Stimulated activated naive CD4-positive, alpha-beta T cell (primary cell): ENCODE measurements at places on chromosomes 3 and 15.

DNA sequence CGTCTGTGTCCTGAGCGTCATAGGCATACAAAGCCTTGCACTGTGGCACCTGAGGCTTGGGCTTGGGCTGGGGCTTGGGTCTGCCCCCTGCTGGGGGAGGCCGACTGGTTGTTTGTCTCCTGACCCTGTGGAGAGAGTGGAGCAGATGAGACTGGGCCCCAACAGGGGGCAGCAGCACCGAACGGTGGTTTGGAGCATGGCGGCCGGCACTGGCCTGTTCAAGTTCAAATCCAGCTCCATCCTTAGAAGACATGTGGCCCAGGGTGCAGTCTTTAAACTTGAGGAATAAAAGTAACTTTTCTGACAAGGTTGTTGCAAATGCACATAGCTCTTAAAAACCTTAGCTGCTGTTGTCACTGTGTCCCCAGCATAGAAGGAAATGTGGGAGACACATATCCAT, 33.3 kb downstream of the CCNB2 start:
- DNase-seq: peak; percentile 38

- DNase-seq: no peak
Measured at GRCh38 chr3:29427266-29428103, 146.6 kb downstream of the RBMS3 start.

GRCh38 chr15:63499611-63500010, 4.8 kb upstream of the USP3 start:
- DNase-seq: no peak

DNA sequence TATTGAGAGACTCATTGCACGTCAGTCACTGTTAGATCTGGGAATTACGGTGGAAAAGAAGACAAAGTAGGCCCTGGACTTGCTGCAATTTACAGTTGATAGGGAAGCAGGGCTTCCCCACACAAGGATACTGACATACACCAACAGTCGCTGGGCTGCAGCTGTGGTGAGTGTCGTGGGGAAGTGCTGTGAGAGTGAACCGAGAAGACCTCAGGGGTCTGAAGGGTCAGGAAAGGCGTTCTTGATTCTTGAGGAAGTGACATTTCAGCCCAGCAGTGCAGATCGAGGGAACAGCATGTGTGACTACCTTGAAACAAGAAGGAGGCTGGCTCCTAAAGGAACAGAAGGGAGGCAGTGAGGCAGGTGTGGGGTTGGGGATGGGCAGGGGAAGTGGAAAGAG, 22.5 kb downstream of the MYZAP start:
- no peak for DNase-seq

DNA sequence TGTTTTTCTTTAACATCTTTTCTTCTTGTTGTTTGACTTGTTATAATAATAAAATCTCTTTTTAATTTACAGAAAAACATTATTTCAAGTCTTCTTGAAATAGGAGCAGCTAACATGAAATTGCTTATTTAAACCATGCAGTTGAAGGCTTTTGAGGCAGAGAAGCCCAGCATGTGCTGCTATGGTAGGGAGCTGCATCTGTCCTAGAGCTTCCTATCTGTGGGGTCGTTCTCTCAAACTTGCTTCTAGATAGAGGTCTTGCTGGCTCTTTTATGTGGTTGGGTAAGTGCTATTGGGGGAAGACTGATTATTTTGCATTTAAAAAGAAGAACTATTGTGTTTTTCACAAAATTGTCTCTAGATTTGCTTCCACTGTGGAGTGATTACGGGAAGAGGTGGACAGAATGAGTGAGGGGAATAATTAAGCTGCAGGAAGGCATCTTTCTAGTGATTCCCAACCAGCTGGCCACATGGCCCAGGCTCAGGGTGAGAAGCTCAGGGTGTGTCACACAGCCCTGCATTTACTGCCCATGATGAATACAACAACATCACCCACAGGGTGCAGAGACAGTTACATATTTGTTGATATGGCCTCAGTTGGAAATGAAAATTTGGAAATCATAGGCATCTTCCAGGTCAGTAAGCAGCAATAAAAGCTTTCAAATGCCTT, 98.7 kb downstream of the CHST2 start:
- no peak for DNase-seq

- no peak for DNase-seq
Measured at GRCh38 chr3:150582620-150583019, 20.5 kb upstream of the SELENOT start.

DNA sequence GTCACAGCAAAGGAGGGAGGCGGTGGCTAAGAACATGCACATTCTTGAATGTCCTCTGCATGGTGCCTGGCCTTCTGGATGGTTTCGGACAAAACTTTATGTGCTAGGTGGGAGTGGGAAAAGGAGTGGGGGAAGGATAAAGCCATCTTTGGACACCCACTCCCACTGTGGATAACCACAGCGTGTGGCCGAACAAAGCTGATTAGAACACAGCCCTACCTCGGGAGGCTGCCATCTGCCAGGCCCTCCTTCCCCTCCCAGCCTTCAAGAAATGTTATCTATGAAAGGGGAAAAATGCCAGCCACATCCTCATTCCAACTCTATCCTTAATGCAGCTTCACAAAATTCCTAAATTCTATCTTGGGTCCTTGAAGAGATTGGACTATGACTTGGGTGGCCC, 18.8 kb downstream of the AMOTL2 start:
- no peak for DNase-seq

DNA sequence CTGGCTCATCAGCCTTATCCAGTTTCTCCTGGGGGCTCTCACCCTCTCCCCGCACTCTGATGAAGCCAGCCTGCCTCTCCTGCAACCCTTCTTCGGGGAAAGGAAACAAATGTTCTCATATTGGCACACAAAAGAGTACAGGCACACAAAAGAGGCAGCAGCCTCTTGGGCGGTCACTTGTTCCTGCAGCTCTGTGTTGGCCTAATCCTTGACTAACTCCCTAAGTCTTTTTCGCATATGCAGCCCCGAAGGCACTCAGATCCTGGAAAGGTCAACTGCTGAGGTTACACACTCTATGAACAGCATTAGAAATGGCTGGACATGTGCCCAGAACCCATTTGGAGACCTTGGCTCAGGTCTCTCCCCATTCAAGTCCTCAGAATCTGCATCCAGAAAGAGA, 7.4 kb upstream of the CAMP start:
- no peak for DNase-seq

DNA sequence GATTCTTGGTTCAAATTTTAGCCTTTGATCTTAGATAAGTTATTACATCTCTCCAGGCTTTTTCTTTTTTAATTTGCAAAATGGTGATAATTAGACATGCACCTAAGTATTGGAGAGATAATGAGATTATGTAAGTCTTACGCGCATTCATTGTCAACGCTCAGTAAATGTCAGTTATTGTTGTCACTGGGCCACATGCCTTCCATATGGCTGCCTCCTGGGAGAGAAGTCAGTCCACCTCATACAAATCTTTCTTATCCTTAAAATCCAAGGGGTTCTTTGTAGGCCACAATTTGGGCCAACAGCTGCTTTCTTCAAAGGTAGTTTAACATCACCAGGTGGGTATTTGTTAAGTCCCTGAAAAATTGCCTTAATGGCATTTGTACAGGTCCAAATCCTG, 25.5 kb upstream of the PTPRG start:
- DNase-seq: no peak

GRCh38 chr15:57330619-57331340, 45.5 kb upstream of the CGNL1 start:
- DNase-seq: no peak

DNA sequence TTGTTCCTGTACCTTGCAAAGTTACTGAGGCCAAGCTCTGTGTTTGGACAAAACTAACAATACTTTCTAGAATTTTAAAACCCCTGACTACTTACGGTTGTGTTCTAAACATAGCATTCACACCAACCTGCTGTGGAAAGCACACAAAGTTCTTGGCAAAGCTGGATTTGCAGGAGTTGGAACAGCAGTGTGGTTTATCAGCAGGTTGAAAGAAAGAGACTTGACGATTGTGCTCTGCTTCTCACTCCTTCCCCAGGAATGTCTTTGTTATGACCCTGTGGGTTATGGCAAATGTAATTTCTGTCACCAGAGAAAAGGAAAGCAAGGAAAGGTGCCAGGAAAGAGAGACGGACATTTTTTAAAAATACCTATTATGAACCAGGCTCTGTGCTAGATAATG, 165.5 kb upstream of the TGFBR2 start:
- no peak for DNase-seq

DNA sequence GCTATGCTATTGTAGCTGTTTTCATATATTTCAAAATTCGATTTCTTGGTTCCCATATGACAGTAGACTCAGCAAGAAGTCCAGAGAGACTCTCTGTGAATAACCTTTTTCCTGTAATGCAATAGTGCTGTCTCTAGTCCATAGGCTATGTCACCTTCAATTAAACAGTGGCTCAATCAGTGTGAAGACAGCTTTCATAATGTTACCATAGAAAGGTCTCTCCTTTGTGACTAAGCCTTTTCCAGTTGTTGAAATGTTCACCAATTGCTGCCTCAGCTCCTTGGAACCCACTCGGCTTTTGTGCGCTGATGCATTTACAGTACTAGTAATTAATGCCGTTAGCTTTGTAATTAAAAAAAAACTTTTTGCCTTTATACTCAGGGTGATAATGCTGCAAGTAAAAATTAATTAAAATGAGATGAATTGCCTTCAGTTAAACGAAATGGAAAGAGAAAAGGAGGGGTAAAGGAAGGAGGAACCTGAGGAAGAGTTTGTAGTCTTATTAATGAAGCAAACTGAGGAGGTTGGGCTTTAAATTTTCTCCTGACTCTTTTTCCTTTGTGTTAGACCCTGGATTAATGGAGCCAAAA, 214.8 kb downstream of the LSAMP start:
- DNase-seq: no peak

- DNase-seq: no peak
Measured at GRCh38 chr15:51203797-51204196, 109.1 kb upstream of the TNFAIP8L3 start.

DNA sequence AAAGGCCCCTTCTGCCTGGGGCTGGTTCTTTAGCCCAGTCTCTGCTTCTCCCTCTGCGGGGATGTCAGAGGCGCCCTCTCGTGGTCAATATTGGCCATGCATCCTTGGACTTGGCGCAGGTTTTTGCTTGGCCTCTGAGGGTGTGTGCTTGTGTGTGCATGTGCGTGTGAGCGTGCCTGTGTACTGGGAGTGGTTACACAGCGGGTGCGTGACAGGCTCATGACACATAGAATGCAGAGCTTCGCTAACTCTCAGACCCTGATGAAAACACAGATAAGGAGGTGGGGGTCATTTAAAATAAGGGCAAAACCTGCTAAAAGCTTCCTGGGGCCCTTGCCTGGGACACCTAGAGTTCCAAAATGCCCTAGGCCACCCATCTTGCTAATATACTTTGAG, 160.9 kb downstream of the SMAD6 start:
- DNase-seq: peak; percentile 47

DNA sequence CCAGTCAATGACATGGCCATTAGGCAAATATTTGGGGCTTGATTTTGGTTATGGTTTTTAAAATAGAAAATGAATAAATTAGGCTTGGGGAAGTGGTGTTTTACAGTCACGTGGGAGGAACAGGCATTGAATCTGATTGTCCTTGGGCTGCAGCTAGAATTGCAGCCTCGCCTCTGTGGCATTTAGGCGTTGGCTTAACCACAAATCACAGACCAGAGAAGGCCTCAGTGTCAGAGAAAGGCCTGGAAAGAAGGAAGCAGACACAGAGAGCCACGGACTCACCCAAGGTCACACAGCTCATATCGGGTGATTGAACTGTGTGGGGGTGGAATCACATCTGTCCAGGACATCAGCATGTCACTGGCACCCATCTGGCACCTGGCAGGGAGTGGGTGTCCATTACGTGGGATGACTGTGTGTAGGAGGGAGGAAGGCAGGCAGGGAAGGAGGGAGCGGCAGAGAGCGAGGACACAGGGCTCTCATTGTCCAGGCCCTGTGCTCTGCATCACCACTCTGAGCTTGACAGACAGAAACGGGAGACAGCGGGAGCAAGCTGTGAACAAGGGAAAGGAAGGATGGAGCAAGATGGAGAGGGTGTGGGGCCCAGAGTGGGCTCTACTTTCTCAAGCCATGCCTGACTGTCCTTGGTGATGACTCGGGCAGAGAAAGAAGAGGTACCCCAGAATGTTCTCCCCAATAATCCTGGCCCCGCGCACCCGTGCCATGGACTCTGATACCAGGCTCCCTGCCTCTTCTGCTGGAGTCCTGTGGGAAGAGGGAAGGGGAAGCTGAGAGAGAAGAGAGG, 186.4 kb downstream of the FAM43A start:
- DNase-seq: no peak

DNA sequence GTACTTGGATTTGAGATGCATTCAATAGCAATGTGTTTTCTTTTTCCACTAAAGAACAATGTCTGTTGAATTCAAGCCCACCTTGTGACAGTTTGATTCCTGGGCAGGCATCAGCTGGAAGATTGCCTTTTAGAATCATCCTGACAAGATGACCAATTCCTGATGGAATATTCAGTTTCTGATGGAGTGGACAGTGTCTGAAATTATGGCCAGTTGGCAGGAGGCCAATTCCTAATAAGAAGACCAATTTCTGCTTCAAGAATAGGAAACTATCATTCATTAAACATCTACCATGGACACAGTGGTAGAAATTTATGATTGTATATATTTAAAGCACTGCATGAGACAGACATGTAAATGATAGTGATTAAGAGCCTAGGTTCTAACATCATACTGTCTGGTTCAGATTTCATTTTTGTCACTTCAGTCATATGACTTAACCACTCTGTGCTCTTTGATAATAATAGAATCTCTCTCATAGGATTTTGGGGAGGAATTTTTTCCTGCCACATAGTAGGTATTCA, 133.6 kb downstream of the CLSTN2 start:
- DNase-seq: no peak

DNA sequence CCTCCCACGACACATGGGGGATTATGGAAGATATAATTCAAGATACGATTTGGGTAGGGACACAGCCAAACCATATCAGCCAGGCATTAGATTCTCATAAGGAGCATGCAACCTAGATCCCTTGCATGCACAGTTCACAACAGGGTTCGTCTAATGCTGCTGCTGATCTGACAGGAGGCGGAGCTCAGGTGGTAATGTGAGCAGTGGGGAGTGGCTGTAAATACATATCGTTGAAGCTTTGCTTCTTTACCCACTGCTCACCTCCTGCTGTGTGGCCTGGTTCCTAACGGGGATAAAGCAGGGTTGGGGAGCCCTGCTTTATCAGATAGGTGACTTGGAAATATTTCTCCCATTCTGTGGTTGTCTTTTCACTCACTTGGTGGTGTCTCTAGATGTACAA, 14.8 kb downstream of the DOCK3 start:
- no peak for DNase-seq

GRCh38 chr15:58608129-58608590, 141.3 kb downstream of the ADAM10 start:
- DNase-seq: no peak

GRCh38 chr15:60751985-60752952, 273.3 kb upstream of the ICE2 start:
- DNase-seq: no peak

GRCh38 chr3:160747422-160747821, 8.6 kb upstream of the PPM1L start:
- DNase-seq: no peak

DNA sequence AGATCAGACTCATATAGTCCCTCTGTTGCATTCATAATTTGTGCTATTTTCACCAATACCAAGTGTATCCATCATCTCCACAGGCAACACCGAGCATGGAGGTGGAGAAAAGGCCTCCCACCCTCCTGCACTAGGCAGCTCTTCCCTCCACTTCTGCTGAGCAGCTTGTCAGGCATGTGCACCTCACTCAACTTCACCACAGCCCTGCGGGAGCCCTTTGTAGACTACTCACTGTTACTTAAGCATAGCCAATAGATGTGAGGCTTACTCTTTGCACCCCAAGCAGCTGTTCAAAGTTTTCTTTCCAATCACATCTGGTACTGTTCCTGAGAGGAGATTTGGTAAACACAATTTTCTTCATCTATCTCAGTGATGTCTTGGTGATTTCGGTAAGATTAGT, 16.9 kb upstream of the GUCA1C start:
- DNase-seq: no peak
